ENCODE measurements at places on chromosomes 12 and 14.

DNA sequence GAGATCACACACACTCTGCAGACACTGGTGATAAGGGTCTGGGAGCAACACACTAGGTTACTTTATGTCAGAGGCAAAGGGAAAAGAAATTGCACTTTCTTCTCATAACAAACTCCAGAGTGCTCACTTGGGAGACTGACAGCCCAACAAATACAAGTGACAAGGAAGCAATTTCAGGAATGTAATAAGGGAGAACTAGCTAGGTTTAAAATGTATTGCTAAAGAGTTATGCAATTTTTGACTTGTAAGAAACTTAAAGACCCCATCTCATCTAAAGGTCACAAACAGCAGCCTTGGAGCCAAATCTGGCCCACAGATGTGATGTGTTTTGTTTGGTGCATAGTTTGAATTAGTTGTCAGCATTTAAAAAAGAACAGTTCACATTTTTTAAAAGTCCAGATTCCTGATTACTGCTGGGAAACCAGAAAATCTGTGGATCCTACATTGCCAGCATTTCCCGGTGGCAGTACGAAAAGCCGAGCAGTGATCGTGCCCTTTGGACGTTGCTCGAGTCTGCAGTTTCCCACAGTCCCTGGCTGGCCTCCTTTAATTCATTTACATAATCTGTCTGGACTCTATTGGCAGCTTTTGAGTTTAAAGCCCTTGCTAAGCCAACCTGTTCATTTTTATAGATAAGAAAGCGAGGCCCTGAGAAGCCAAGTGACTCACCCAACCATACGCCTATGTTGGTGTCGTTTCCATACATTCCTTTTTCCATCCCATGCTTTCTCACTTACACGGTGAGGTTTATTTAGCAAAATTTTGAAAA, 42.0 kb upstream of the ETV6 start:
- no peak for DNase-seq

DNA sequence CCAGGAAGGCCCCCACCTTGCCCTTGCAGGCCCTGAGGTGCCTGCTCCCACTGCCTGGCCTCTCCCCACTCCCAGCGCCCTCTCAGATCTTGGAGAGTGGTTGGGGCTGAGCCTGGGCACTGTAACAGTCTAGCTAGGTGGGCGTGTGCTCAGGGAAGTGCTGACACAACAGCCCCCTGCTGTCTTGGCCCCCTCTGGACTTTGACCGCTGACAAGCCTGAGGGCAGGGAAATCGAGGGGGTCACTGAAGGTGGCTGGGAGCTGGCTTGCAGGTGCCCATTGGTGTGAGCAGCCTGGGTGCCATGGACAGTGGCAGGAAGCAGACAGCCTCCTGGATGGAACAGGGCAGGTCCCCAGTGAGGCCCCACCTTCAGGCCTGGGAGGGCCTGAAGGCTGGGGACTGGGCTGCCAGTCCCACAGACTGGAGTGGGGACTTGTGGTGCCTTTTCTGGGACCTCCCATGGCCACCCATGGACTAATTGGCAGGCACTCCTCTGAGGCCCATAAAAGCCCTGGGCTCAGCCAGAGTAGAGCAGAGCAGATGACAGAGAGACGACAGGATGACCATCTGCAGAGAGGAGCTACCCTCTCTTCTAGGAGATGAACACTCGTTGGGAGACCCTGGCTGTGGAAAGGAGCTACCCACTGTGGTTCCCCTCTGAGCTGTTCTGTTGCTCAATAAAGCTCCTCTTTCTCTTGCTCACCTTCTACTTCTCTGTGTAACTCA, 158.6 kb upstream of the SLC38A2 start:
- no peak for DNase-seq

DNA sequence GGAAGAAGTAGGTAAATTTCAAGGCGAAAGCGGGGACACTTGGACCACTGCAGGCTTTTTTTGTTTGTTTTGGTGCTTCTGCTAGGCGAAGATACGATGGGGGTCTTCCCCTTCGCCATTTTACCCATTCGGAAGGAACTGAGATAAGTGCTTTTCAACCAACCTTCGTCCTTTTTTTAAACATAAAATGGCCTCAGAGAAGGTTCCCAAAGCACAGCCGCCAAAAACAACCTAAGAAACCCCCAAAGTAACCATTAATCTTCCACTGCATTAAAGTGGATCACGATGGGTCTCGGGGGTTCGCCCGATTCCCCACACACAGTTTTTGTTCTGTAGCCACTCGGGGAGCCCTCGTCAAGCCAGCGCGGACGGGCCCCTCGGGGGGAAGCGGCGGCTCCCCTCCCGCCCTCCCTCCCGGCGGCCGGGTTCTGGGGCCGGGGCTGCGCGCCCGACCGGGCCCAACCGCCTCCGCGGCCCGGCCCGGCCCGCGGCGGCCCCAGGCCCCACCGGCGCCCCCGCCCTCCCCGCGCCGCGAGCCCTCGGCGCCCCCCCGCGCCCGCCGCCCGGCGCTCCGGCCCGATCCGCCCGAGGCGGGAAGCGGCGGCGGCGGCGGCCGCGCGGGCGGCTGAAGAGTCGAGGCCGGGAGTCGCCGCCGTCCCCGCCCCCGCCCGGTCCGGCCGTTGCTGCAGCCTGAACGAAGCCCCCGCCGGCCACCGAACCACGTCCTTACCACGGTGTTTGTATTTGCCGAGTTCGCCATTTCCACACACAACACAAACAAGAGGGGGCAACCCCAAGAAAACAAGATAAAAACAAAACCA, 790 bp downstream of the GTF2A1 start:
- DNase-seq = no peak

GRCh38 chr14:89805501-89805900, 149.0 kb downstream of the EFCAB11 start:
- no peak for DNase-seq

- no peak for DNase-seq
These were observed 162.2 kb downstream of the DIO2 start for GRCh38 chr14:80049055-80049454.

DNA sequence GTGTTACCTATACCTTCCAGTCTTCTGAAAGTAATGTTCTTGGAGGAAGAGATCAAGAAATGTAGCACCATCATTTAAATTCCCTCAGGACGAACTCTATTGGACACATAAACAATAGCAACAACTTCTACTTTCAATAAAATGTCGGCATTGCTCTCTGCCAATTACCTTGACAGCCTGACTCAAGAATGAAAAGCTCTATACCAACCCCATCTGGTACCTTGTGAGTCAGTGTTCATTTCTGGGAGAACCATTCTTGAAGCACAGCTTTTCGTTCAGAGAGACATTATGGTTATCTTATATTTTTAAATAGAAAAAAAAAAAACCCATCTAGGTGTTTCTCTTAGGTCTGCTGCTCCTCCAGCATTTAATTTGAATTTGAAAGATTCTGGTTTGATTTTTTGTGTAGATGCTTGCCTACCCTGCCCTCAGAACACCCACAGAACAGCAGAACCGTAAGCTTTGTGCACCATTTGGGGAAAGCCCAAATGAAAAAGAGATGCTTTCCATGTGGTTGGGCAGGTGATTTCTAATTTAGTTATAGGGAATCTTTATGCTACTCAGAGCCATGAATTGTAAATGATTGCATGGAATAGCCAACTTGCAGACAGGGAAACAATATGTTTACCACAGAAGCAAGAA, 156.0 kb downstream of the SAMD4A start:
- DNase-seq = no peak

GRCh38 chr14:22188318-22188717, 400.7 kb downstream of the DAD1 start:
- DNase-seq = no peak

- no peak for DNase-seq
These were observed 509 bp downstream of the PGF start for GRCh38 chr14:74954947-74955228.

DNA sequence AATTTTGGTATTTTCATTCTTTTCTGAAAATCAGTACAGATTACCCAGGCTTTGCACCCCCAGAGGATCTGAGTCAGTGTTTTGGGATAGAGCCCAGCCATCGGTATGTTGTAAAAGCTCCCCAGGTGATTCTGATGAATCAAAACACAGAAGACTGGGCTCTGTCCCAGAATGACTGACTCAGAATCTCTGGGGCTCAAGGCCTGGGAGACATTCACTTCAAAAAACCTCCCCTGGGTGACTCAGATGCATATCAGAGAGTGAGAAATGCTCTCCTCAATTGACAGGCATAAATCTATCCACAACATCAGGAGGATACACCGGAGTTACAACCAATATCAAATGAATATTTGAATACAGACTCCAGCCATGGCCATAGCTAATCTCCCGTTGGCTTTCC, 32.6 kb downstream of the SLC35F4 start:
- DNase-seq = no peak

DNA sequence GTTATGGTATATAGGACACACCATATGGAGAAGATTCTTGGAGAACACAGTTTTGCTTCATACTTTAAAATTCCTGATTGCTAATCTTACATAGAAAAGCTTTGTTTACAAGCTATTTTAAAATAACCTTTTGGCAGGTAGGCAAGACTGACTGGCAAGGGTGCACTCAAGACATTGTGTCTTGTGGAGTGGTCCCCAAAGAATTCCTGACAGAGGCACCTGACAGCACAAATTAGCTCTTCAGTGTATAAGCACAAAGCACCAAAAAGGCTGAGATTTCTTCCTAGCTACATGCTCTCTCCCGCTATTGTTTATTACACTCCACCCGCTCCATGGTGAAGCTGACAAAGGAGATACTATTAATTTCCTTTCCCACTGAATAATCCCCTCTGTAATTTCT, 139.4 kb downstream of the MON2 start:
- DNase-seq = no peak

DNA sequence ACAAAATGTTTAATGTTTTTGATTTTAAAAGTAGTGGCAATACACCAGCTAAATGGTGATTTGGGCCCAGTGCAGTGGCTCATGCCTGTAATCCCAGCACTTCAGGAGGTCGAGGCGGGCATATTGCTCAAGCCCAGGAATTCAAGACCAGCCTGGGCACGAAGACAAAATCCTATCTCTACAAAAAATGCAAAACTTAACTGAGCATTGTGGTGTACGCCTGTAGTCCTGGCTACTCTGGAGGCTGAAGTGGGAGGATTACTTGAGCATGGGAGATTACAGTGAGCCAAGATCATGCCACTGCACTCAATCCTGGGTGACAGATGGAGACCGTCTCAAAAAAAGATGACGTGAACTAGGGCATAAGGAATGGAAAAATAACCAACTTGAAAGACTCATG, 4.7 kb downstream of the RPL36AL start:
- no peak for DNase-seq

DNA sequence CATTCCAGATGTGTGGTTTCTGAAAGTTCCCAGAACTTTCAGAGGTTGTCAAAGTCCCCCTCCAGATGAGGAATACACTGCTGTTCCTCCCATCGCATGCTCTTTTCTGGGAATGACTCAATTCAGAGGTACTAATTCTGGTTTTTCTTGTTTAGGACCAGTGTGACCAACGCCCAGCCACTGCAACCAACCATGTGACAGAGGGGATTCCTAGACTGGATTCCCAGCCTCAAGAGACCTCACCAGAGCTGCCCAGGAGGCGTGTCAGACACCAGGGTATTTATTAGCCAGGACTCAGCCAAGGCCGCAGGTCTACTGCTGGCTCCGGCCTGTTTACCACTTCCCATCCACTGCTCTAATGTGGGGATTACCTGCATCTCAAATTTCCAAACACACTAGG, 24.2 kb downstream of the TRAFD1 start:
- DNase-seq = no peak

- no peak for DNase-seq
These were observed 18.4 kb upstream of the FOS start for GRCh38 chr14:75260025-75260763.

GRCh38 chr14:68729556-68729955, 63.3 kb downstream of the ZFP36L1 start:
- no peak for DNase-seq

DNA sequence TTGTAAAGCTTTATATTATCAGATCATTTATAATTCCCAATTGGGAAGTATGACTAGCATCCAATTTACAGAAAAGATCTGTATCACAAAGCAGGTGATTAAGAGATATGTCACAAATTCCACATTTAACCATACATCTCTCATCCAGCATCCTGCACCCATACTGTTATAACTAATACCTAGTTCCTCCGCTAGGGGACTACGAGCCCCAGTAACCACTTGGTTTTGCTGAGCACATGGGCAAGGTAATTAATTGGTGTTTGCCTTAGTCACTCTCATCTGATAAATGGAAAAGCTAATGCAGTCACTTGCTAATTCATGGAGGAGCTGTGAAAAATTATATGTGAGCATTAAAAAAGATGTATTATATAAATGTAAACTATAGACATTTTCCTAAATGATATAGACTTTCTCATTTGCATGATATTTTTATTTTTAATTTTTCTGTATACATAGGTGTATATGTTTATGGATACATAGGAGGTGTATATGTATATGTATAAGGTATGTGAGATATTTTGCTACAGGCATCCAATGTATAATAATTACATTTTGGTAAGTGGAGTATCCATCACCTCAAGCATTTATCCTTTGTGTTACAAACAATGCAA, 1031.8 kb downstream of the GALC start:
- no peak for DNase-seq

DNA sequence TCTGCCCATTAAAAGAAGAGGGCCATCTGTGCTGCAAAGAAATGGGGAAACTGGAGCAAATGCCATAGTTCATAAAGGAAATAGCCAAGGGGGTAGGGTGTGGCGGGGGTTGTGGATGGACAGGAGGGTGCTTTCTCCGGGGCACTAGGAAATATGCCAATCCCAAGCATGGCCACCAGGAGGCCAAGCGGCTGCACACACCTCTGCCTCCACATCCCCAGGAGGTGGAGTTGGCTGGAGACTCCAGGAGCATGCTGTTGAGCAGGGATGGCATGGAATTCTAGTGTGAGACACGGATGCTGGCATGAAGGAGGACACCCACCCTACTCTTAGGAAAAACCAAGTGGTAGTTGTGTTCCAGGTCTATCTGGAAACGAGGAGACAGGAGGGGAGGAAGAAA, 25.2 kb downstream of the NID2 start:
- DNase-seq = no peak

DNA sequence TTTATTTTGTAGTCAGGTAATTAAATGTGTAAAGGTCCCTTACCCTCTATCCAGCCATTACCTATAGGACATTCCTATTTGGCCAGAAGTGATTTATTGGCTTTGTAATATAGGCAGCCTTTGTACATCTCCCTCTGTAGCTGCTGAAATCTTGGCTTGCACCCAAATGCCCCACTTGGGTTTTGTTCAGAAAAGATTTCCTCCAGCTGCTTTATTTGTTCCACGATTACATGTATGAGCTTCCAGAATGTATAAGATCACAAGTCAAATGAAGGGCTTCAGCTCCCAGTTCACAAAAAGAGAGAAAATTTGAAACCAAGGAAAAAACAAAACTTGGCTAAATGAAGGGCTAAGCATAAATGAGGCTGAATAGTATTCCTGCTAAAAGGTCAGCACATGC, 103.4 kb downstream of the EFCAB11 start:
- DNase-seq = no peak

GRCh38 chr12:127785540-127785939, 481.4 kb upstream of the TMEM132C start:
- peak; percentile 60 for DNase-seq

- DNase-seq = no peak
These were observed 22.5 kb downstream of the MAX start for GRCh38 chr14:65079768-65080167.

DNA sequence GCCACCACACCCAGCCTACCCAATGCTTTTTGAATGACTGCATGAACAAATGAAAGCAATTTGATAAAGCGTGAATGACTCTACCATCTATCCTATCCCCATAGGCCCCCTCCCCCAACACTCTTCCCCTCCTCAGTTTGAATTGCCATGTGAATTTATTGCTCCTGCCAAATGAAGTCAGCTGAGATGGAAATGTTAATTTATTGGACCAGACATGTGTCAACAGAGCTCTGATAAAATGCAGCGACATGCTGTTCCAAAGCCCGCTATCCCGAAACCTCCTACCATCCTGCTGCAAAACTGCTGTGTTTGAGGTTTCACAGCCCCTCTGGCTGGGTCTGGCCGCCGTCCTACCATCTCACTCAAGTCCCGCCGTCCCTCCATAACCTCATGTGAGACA, 360.5 kb downstream of the CACNA1C start:
- DNase-seq = no peak

All from muscle of arm (tissue), 14 donors.